ENCODE measurements at places on chromosomes 4 and X.

GRCh38 chrX:590693-591404, 39.7 kb upstream of the SHOX start:
- DNase-seq, result no peak

GRCh38 chr4:173357939-173358338, 12.8 kb upstream of the SAP30 start:
- DNase-seq, result no peak

GRCh38 chr4:145609481-145610427, 9.4 kb upstream of the MMAA start:
- DNase-seq, result peak; percentile 56

DNA sequence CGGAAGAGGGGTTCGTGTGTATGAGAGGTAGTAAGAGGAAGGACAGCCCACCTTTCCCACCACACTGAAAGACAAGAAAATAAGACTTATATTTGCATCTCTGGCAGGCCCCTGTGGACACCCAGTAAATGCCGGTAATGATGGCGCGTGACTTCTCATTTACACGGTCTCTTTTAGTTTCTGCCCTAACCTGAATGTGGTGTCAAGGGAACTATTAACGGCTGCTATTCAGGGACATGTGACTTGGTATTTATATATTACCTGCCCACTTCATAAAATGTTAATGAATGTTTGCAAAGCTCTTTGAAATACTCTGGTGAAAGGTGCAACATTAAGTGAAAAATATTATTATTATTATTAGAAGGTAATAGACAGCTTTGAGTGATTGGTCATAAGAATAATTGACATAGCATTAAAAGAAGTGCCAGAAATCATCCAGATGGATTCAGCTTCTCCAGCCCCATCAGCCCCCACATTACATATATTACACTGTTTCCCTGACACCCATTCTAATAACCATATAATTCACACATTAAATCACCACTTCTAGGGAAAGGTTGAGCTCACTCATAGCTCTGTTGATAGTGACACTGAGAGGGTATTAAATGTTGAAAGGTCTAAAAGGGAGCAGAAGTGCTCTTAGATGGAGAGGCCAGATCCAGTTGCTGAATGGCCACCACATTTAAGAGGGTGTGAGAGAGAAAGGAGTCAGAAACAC, 83.0 kb upstream of the BEND4 start:
- DNase-seq, result no peak

DNA sequence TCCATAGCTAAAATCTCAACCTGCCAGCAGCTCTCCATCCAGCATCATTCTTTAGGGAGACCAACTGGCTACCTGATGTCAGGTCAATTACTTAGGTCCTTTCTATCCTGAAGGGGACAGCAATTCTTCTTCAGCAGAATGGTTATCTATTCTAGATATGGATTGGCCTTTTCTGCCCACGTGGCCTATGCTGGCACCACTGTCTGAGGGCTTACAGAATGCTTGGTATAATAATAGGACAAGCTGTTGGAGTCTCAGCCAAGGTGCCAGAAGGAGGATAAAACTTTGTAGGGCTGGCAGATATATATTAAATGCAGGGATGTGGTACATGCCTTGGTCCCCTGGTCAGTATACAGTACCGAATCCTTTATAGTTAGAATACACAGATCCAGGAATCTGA, 89.8 kb upstream of the C1GALT1C1 start:
- DNase-seq, result no peak

GRCh38 chr4:174929346-174929745, 11.2 kb downstream of the ADAM29 start:
- DNase-seq, result no peak

DNA sequence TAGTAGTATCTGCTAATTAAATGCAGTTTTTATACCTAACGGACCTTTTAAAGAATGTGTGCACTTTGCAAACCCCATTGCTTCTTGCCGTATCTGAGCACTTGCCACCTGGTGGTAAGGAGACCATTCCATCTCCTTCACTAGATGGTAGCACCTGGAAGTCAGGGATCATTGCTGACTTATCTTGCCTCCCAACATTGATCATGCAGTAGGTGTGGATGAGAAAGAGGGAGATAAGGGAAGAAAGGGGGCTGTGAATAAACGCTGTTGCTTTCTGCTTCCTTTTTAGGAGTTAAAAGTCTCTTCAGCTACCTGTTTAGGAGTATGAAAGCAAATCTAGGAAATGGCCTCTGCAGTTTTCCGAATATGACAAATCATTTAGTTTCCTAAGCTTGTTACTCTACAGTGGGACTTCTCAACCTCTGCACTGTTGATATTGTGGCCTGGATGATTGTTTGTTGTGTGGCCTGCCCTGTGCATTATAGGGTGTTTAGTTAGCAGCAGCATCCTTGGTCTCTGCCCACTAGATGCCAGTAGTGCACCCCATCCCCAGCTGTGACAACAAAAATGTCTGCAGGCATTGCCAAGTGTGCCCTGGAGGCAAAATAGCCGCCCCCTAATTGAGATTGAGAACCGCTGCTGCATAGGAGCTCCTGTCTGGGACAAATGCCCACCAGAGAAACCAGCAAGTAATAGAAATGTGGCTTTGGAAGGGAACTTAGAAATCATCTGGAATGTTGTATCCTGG, 38.8 kb downstream of the GAB1 start:
- DNase-seq, result no peak

Data from Right ventricle myocardium superior (tissue), 1 donor.